Activated T-helper 2 cell treated with anti-CD3 and anti-CD28 coated beads, Interferon-gamma antibody, Interleukin-2, Interleukin-4, amounts not matched to agents 10 μg/mL and 5 μg/mL and 100 μg/mL, durations not matched to agents 14 hours and 24 hours and 36 hours (primary cell): ENCODE measurements at places on chromosomes 1 and 21. TPM values are rescaled to one million over a fixed set of nuclear protein-coding genes. Genes with fewer than 3 reads are reported as not detected.
A peak's percentile ranks its signal among the peaks of the same experiment; 100 is the strongest.

The AMY2A gene
- total RNA-seq = not detected in 2 replicates

The FCMR gene
- 14.1 and 16.7 TPM in 2 replicates for total RNA-seq

The OR2AK2 gene
- total RNA-seq = not detected in 2 replicates

The CELA3A gene
- total RNA-seq = not detected in 2 replicates

The GPR52 gene
- 1.6 and 2.3 TPM in 2 replicates for total RNA-seq

The C1orf146 gene
- not detected in 2 replicates for total RNA-seq

The PROK1 gene
- total RNA-seq = not detected in 2 replicates

- H3K36me3 ChIP-seq = peaks cover 51% of the 10 kb centered on the region
- peak overlapping the region; percentile 94 for H3K27ac ChIP-seq
- no peak for DNase-seq
- H3K4me3 ChIP-seq = peak overlapping the region; percentile 86
- peaks cover 35% of the 10 kb centered on the region for H3K4me1 ChIP-seq
These were observed 41.7 kb downstream of the TMEM53 start for GRCh38 chr1:44632598-44632997.

GRCh38 chr1:160707236-160708064, 4.2 kb downstream of the CD48 start:
- H3K27ac ChIP-seq = no peak overlapping the region
- no peak overlapping the region for H3K4me3 ChIP-seq
- peaks cover 49% of the 10 kb centered on the region for H3K36me3 ChIP-seq
- peaks cover 48% of the 10 kb centered on the region for H3K4me1 ChIP-seq
- DNase-seq = no peak
- H3K27me3 ChIP-seq = no peaks in the 10 kb centered on the region

DNA sequence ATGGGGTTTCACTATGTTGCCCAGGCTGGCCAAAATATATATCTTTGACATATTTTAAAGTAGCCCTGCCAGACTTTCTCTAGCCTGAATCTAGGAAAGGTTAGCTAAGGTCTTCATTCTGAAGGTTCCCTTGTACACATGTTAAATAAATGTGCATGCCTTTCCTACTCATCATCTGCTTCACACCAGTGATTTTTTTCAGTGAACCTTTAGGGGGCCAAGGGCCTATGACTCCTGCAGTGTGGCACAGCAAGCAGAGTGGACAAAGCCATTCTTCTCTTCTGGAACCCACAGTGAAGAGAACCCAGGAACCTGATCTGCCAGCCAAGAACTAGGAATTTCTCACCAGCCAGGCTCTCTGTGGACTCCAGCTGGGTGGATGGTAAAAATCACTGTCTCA, 22.9 kb downstream of the CBR1 start:
- DNase-seq = no peak
- peaks cover 6% of the 10 kb centered on the region for H3K36me3 ChIP-seq
- no peaks in the 10 kb centered on the region for H3K27me3 ChIP-seq
- no peak overlapping the region for H3K4me3 ChIP-seq
- H3K4me1 ChIP-seq = no peaks in the 10 kb centered on the region
- H3K27ac ChIP-seq = no peak overlapping the region

DNA sequence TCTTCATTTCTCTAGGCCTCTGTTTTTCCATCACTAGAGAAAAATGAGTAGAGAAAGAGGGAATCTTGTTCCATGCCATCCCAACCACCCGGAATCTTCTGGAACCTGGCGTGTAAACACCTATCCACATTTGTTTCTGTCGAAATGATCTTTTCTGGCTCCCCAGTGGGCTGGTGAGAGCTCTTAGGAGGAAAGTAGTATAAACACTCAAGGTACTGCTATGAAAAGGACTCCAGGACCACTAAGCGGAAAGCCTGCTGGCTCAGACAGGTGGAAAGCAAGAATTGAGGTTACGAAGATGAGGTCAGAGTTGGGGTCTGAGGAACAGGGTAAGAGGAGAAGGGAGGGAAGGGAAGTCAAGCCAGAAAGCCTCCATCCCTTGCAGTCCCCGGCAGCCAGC, 90.8 kb downstream of the PLXNA2 start:
- DNase-seq = no peak
- H3K4me1 ChIP-seq = no peaks in the 10 kb centered on the region
- no peak overlapping the region for H3K4me3 ChIP-seq
- no peaks in the 10 kb centered on the region for H3K36me3 ChIP-seq
- no peak overlapping the region for H3K27ac ChIP-seq
- peaks cover 7% of the 10 kb centered on the region for H3K27me3 ChIP-seq

- no peak overlapping the region for H3K27ac ChIP-seq
- H3K27me3 ChIP-seq = peaks cover 84% of the 10 kb centered on the region
- no peak for DNase-seq
- H3K4me1 ChIP-seq = peaks cover 19% of the 10 kb centered on the region
These were observed 638 bp upstream of the OLIG2 start for GRCh38 chr21:33025106-33025488.

DNA sequence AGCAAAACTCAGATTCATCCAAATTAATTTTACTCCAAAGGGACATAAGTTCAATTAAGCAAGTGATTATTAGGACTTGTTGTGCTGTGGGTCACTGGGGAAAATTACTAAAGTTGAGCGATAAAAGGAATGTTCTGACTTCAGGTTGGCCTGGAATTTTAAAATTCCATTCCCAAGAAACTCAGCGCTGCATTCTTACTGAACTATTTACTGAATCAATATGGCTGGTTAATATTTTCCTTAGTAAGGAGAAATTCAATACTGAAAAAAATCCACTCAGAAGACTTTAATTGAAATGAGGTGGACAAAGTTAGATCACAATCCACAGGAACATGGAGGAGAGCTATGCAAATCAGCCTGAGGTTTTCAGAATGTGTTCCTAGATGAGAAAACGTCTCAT, 578.9 kb upstream of the NR5A2 start:
- no peaks in the 10 kb centered on the region for H3K36me3 ChIP-seq
- H3K4me1 ChIP-seq = no peaks in the 10 kb centered on the region
- no peak overlapping the region for H3K27ac ChIP-seq
- H3K27me3 ChIP-seq = peaks cover 2% of the 10 kb centered on the region

GRCh38 chr1:151443846-151444782, 15.2 kb downstream of the POGZ start:
- peaks cover 22% of the 10 kb centered on the region for H3K36me3 ChIP-seq
- DNase-seq = peak; percentile 58
- no peaks in the 10 kb centered on the region for H3K27me3 ChIP-seq
- H3K27ac ChIP-seq = peak overlapping the region; percentile 33
- no peak overlapping the region for H3K4me3 ChIP-seq
- peaks cover 39% of the 10 kb centered on the region for H3K4me1 ChIP-seq

DNA sequence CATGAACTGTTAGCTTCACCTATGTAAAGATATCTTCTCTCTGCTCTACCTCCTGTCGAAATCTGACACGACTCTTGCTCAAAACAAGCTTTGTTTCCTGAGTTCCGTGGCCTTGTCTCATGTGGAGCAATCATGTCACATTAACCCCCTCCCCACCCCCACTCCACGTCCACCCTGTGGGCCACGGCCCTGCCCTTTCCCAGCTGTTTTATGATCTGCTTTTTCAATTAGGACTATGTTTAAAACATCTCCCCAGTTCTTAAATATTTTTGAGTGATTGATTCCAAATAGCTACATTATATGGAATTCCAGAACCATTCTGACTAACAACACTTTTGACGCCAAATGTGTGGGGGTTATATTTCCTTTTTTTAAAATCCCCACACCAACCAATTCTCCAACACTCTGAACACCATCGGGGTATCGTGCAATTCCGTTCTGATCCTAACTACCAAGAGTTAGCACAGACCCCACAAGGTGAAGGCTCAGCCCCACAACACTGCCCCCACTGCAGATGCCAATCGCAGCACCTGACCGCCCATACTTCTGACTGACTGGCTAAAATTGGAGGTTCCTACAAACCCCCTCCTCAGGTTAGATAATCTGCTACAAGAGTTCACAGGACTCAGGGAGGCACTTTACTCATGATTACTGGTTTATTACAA, 12.7 kb upstream of the S100A8 start:
- peaks cover 3% of the 10 kb centered on the region for H3K4me1 ChIP-seq
- no peaks in the 10 kb centered on the region for H3K36me3 ChIP-seq
- peaks cover 5% of the 10 kb centered on the region for H3K27me3 ChIP-seq
- no peak overlapping the region for H3K4me3 ChIP-seq
- DNase-seq = no peak

- no peak for DNase-seq
- no peaks in the 10 kb centered on the region for H3K36me3 ChIP-seq
- no peaks in the 10 kb centered on the region for H3K27me3 ChIP-seq
- no peaks in the 10 kb centered on the region for H3K4me1 ChIP-seq
- H3K4me3 ChIP-seq = no peak overlapping the region
These were observed 198.1 kb upstream of the TMEM51 start for GRCh38 chr1:14955402-14955801.

GRCh38 chr1:97105531-97105930, 383.9 kb downstream of the PTBP2 start:
- no peak overlapping the region for H3K4me3 ChIP-seq
- DNase-seq = no peak
- no peaks in the 10 kb centered on the region for H3K4me1 ChIP-seq
- H3K27ac ChIP-seq = no peak overlapping the region
- no peaks in the 10 kb centered on the region for H3K36me3 ChIP-seq
- H3K27me3 ChIP-seq = no peaks in the 10 kb centered on the region

GRCh38 chr1:61642475-61643232, 82.3 kb downstream of the TM2D1 start:
- peaks cover 8% of the 10 kb centered on the region for H3K4me1 ChIP-seq
- H3K27ac ChIP-seq = no peak overlapping the region
- H3K36me3 ChIP-seq = no peaks in the 10 kb centered on the region
- no peak overlapping the region for H3K4me3 ChIP-seq

DNA sequence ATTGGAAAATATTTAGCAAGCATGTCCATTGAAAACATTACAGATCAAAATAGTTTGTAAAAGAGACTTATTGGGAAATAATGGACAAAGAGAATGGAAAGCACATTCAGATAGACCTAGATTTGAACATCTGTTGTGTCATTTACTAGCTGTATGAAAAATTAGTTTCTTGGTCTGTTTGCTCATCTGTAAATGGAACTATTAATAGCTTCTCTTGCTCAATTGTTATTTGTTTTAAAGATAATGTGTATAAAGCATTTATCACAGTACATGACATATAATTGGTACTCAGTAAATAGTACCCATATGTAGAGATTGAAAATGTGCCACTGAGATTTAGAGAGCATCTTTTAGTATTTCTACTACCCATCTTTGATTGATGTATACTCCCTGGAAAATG, 25.9 kb downstream of the RPAP2 start:
- H3K36me3 ChIP-seq = peaks cover 83% of the 10 kb centered on the region
- H3K27ac ChIP-seq = peak overlapping the region; percentile 29
- peaks cover 22% of the 10 kb centered on the region for H3K4me1 ChIP-seq

GRCh38 chr1:44554706-44555105, 119.6 kb downstream of the TMEM53 start:
- H3K27ac ChIP-seq = no peak overlapping the region
- H3K4me3 ChIP-seq = no peak overlapping the region
- H3K4me1 ChIP-seq = no peaks in the 10 kb centered on the region
- peaks cover 7% of the 10 kb centered on the region for H3K27me3 ChIP-seq
- no peaks in the 10 kb centered on the region for H3K36me3 ChIP-seq
- no peak for DNase-seq

GRCh38 chr1:107935396-107936064, 29.4 kb downstream of the VAV3 start:
- peak overlapping the region; percentile 34 for H3K4me3 ChIP-seq
- peaks cover 50% of the 10 kb centered on the region for H3K4me1 ChIP-seq
- peak overlapping the region; percentile 81 for H3K27ac ChIP-seq
- H3K27me3 ChIP-seq = no peaks in the 10 kb centered on the region
- DNase-seq = peak; percentile 23

DNA sequence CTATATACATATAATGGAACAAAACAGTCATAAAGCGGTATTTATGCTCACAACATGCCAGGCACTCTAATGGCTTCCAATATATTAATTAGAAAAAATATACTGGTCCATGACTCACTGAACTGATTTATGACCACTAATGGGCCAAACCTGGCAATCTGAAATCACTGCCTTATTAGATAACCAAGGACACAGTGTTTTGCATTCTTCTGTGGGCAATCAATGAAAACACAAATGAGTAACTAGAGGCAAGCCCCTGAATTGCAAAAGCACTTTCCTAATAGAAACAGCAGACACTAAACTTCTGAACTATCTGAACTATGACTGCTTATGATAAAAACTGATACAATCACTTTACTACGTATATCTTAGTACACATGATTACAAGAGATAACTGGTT, 3.5 kb downstream of the GCLM start:
- DNase-seq = no peak
- no peak overlapping the region for H3K27ac ChIP-seq
- H3K27me3 ChIP-seq = no peaks in the 10 kb centered on the region
- H3K4me3 ChIP-seq = no peak overlapping the region

- peaks cover 20% of the 10 kb centered on the region for H3K4me1 ChIP-seq
- no peaks in the 10 kb centered on the region for H3K27me3 ChIP-seq
- no peak for DNase-seq
- no peak overlapping the region for H3K4me3 ChIP-seq
- H3K27ac ChIP-seq = no peak overlapping the region
These were observed 9.8 kb upstream of the IRF2BP2 start for GRCh38 chr1:234619794-234620247.

- H3K4me3 ChIP-seq = no peak overlapping the region
- peaks cover 33% of the 10 kb centered on the region for H3K36me3 ChIP-seq
- no peak for DNase-seq
- H3K27me3 ChIP-seq = no peaks in the 10 kb centered on the region
These were observed 17.1 kb downstream of the RC3H1 start for GRCh38 chr1:174005032-174005431.

GRCh38 chr1:66578841-66579240, 44.9 kb downstream of the SGIP1 start:
- no peaks in the 10 kb centered on the region for H3K4me1 ChIP-seq
- H3K4me3 ChIP-seq = no peak overlapping the region
- H3K27ac ChIP-seq = no peak overlapping the region
- no peak for DNase-seq

DNA sequence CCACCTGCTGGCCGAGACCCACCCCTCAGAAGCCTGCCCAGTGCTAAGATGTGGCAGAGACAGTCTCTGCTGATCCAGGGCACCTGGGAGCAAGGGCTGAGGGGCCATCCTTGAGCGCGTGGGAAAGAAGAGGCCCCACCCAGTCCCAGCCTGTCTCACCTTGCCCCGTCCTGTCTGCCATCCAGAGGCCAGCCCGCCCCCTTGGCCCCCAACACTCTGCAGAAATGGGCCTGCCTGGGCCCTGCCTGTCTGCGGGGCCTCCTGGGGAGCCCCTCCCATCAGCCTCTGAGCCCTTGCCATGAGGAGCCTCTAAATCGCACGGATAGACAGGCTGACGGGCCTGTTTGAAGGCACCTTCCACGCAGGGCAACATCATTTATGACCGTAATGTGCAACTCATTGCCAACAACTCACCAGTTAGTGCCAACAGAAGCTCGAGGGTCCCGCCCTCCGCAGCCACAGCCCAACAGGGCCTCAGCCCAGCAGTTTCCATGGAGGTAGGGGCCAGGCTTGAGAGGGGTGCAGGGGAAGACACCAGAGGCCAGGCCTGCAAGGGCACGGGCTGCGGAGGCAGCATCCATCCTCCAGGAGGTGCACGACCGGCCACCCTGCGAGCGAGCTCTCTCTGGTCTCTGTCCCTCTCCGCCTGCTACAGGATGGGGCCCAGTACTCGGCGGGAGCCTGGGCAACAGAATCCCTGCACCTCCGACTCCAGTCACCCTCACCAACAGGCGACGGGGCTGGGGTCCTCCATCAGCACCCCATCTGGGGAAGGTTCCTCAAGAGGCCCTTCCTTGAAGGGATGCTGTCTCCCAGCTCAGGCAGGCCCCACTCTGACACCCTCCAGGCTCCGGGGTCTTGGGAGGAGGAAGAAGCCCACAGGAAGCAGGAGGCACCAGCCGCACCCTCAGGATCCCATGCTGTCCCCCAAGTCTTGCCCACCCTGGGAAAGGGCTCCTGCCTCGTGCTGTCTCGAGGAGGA, 78.0 kb downstream of the MEGF6 start:
- no peak overlapping the region for H3K4me3 ChIP-seq
- no peak overlapping the region for H3K27ac ChIP-seq
- peaks cover 3% of the 10 kb centered on the region for H3K27me3 ChIP-seq
- peaks cover 2% of the 10 kb centered on the region for H3K4me1 ChIP-seq
